NCI-H1930 (cell line): ENCODE measurements at places on chromosomes 2 and 18.

DNA sequence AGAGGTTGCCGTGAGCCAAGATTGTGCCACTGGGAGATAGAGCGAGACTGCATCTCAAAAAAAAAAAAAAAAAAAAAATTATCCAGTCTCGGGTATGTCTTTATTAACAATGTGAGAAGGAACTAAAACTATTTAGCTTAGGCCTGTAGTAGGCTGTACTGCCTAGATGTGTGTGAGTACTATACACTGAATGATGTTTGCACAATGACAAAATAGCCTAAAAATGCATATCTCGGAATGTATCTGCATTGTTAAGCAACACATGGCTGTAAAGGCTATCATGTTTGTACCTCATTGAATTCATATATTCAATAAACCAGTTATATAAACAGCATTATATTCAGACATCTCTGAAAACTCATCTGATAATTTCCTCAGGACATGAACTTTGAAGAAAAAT lies 191.2 kb upstream of the SESTD1 start:
- no peak for DNase-seq

- DNase-seq: no peak
Measured at GRCh38 chr18:36849288-36850006, 20.5 kb downstream of the KIAA1328 start.

DNA sequence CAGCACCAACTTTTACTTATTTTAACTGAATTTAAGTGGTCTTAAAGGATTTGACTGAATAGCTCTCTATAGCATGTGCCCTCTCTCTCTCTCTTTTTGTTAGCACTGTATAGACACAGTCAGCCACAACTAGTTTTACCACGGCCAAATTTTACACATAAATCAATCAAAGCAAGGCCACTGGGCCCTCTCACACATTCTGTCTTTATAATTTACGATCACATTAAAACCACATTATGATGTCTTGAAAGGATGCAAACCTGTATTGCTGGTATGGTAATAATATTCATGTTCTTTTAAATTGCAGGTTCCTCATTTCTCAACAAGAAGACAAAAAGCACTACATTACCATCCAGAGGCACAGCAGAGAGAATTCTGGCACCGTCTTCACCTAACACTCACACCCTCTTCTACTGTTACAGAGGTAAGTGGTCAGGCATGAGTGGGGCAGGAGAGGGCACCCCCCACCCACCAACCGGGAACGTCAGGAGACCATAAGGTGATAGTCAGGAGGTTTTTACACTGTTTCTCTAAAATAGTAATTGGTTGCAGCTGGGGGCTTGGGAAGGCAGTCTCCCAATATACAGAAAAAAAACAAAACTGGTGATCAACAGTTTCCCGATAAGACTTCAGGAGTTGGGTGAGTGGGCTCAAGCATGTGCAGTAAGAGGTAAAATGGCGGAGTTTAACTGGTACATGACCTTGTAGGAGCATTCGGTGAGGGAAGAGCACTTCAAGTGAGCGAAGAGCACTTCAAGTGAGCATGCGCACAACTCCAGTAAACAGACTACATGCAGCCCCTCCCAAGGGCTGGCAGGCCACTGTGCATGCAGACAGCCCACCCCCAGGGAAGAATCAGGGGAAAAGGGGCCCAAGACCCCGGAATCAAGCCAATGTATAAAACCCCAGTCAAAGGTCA lies 296.7 kb downstream of the PIEZO2 start:
- DNase-seq: no peak

GRCh38 chr2:8511868-8512612 lies 169.8 kb upstream of the ID2 start:
- DNase-seq: no peak

DNA sequence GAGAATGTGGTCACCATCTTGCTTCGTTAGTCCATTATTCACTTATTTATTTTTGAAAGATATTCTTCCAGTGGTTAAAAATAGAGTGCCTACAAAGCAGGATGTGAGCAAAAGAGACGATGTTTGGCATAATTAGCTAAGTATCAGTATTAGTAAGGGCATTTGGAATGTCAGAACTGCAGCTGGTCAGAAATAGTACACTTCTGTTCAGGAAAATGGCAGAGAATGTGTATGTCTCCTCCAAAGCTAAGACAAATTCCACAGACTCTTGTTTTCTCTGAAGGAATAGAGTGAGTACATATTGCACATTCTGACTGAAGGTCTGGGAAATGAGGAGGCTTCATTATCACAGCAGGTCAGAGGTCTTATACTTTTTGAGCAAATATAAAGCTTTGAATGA lies 209.0 kb downstream of the L3MBTL4 start:
- no peak for DNase-seq

GRCh38 chr2:111930875-111931274 lies 32.5 kb downstream of the MERTK start:
- no peak for DNase-seq

DNA sequence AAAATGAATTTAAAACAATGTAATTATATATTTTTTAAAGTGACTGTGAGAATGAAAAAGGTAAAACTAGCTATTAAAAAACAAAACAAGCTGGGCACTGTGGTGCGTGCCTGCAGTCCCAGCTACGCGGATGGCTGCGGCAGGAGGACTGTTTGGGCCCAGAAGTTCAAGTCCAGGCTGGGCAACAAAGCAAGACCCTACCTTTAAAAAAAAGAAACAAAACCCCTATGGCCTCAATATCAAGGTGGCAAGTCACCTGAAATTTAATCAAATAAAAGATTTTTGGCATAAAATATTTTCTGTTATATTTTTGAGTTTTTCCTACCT lies 46.9 kb upstream of the STRN start:
- no peak for DNase-seq

DNA sequence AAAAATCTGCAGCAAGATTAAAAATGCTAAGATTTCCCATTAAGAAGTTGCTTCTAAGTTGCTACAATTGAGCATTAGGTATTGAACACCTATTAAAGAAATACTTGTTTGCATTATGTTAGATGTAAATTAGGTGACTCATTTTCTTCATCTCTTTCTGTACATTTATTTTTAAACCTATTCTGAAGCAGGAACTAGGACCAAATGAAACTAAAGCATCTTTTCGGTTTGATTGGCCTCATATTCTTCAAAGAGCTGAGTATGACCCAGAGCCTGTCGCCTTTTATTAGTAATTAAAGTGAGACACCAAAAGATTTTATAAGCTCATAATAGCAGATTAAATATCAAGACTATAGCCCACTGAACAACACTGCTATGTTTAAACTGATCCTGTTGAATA lies 83.4 kb upstream of the ZEB2 start:
- DNase-seq: no peak

GRCh38 chr2:183898641-183899040 lies 699.7 kb upstream of the ZNF804A start:
- DNase-seq: no peak

DNA sequence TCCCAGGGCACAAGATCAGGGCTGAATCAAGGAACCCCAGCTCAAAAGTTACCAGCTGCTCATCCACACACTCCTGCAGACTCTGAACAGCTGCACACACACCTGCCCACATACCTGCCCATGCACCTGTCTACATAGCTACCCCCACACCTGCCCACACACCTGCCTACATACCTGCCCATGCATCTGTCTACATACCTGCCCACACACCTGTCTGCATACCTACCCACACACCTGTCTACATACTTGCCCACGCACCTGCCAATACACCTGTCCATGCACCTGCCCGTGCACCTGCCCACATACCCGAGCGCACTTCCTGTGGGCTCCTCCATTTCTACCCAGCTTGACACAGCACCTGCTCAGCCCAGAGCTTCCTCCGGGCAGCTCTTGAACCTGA lies 122.8 kb upstream of the AGAP1 start:
- no peak for DNase-seq

- DNase-seq: no peak
Measured at GRCh38 chr2:149994057-149994728, 406.6 kb upstream of the MMADHC start.

DNA sequence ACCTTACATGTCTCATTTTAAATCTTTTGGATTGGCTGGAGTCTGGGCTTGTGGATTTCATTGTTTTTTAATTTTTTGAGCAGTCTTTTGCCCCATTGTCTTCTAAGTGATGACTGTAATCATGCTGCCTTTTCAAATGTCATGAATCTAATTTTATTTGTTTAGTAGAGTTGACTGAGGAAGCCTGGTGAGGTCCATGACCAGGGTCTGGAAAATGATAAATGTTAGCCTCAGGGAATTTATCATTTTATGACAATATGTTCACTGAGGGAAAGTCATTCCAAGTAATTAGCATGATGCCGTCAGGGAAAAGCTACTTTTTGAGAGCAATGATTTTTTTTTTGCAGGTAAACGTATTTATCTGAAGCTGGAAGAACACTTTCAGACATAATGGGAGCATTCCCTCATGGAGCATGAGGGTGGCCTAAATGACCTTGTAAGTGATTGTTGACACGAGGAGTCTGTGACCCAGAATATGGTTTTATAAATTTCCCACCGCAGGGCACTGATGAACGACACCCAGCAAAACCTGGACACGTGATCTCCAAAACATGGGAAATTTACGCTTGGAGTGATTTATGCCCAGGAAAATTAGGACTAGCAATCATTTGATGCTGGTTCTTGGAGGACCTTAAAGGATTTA lies 155.3 kb upstream of the NABP1 start:
- DNase-seq: no peak

DNA sequence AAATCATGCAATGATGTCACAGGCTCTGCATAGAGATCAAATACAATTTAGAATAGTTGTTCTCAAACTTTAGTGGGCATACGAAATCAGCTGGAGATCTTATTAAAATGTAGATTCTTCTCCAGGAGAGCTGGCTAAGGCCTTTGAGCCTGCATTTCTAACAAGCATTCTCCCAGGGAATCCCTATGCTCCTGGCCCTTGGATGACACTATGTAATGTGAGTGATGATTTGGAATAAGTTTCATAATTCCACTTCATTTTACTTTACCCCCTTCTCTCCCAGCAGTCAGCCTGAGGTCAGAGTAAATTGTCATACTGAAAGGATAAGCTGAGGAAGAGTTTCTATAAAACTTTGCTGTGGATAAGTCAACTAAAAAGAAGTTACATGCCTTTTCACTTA lies 189.1 kb downstream of the UBE2E3 start:
- no peak for DNase-seq

GRCh38 chr2:240391111-240392051 lies 44.1 kb upstream of the GPC1 start:
- no peak for DNase-seq

GRCh38 chr2:131032393-131032836 lies 60.8 kb downstream of the FAM168B start:
- no peak for DNase-seq

DNA sequence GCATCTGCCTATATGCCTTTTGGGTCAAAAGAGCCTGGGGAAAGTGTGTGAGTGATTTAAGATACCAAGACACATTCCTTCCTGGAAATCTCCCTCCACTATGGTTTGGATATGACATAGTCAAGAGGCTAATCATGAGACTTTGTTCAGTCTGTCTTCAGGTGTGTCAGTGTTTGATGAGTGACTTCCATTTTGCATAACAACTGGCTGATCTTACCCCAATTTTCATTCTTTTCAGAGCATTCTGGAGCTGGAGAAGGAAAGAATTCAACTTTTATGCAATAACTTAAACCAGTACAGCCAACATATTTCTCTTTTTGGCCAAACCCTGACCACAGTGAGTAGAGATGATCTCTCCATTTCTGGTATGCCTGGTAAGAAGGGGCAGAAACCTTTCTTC lies 39.4 kb downstream of the SPC25 start:
- DNase-seq: no peak

GRCh38 chr2:217746808-217747207 lies 256.0 kb downstream of the TNS1 start:
- DNase-seq: no peak

DNA sequence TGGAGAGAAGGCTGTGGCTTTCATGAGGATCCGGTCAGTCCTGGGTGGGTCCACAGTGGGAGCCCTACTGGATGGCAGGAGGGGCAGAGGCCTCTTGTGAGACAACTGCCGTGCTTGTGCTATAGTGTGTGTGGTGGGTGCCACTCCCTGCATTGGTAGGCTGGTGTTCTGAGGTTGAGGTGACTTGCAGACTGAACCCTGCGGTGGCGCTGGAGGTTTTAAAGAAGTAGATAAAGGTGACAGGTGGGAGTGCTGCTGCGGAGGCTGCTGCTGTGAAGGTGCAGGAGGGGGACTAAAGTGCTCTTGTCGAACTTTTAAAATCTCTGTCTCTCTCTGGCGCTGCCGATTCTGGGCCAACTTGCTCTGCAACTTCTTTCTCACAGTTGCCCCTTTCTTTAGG lies 29.7 kb downstream of the INO80D start:
- no peak for DNase-seq
